ENCODE measurements at places on chromosomes 11 and 22.

GRCh38 chr11:78192223-78192719 is 3.6 kb downstream of the USP35 start:
- DNase-seq = peak; percentile 40

DNA sequence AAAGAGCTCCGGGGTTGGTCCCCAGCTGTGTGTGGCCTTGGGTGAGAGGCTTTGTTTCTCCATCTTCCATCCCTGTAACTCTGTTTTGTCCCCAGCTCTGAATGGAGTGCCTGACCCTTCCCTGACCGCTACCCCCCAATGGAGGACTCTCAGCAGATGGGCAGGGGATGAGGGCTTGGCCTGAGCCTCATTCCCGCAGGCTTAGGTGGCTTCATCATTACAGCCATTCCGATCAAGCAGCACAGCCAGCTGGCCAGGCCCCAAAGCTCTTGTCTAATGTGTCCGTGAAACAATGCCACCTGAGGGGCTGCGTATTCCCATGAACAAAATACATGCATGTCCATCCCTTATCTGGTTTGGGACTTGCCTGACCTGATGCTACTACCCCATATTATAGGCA is 3.9 kb upstream of the CDC42EP2 start:
- no peak for DNase-seq

DNA sequence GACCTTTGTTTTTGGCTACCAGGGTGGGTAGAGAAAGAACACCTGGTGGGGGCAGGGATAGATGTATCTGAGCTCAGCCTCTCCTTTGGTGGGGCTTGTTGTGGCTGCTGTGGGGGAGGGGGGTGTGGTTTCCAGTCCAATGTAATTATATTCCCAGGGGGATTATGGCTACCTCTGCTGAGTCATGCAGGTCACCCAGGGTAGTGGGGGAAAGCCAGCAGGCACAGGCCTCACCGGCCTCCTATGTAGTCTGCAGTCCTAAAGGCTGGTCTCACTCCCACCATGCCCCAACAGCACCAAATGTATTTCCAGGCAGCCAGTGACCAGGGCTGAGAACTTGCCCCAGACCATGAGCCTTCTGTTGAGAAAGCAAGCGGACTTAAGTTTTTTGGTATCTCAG is 119.6 kb downstream of the DYNC2H1 start:
- no peak for DNase-seq

GRCh38 chr22:20569059-20570058 is 61.9 kb downstream of the MED15 start:
- DNase-seq = no peak

DNA sequence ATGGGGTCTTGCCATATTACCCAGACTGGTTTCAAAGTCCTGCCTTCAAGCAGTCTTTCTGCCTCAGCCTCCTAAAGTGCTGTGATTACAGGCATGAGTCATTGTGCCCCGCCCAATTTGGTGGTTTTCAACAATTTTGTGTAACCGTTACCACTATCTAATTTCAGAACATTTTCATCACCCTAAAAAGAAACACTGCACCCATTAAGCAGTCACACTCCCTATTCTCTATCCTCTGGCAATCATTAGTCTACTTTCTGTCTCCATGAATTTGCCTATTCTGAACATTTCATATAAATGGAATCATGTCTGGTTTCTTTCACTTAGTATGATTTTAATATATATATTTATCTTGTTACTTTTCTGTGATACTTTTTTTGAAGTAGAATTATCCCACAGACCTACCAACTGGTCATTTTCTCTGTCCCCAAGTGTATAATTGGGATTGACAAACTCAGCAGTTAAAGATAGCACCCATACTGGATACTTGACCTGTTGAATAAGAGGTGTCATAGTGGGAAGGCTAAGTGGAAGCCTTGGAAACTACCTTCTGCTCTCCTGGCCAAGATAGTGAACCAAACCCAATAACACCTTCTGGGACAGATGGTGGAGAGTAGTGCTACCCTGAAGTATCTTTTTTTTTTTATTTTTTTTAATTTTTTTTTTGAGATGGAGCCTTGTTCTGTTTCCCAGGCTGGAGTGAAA is 64.8 kb downstream of the STIM1 start:
- DNase-seq = no peak

- DNase-seq = no peak
Measured at GRCh38 chr11:38819981-38820380, 2221.9 kb upstream of the RAG2 start.

DNA sequence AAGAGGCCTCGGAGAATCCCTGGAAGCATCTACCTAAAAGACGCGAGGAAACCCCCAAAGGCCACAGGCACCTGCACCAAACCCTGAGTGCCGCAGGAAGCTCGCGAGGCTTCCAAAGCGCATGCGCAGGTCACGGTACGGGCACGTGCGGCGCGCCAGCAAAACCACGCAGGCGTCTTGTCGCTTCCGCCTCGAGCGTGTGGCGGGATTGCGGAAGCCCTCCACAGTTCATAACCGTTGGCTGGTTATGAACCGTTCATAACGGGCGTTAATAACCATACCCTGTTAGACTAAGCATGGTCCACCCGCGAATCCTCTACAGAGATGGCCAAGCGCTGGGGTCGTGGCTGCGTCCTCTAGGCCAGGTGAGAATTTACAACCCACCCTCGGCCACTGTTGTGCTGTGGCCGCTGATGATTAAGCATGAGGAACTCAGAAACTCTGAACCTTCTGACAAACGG is 46.4 kb downstream of the MORC2 start:
- DNase-seq = peak; percentile 38

- DNase-seq = no peak
Measured at GRCh38 chr22:23903328-23903971, 9.3 kb downstream of the MIF start.

DNA sequence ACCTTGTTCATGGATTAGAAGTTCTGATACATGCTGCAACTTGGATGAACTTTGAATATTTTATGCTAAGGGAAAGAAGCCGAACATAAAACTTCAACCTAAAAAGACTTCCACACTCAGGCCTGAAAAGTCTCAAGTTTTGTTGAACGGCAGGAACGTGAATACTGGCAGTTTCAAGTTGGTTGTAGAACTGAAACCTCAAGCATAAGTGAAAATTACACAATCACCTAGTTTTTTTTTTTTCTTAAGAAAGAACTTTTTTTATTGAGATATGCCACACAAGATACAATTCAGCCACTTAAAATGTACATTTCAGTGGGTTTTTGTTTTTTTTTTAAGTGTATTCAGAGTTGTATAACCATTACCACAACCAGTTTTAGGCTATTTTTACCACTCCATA is 50.8 kb upstream of the ADORA2A start:
- no peak for DNase-seq

DNA sequence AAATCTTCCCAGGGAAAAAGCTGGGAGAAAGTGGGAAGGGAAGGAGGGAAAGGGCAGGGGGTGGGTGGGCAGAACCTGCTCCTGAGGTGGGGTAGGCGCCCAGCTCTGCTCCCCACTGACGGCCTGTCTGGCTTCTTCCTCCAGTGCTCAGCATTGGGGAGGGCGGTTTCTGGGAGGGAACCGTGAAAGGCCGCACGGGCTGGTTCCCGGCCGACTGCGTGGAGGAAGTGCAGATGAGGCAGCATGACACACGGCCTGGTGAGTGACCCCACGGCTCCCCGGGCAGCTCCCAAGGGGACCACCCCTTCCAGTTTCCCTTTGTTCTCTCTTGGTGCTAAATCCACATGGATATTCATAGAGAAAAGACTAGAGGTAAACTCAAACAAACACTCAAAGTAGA is 25.9 kb downstream of the SHANK3 start:
- no peak for DNase-seq

DNA sequence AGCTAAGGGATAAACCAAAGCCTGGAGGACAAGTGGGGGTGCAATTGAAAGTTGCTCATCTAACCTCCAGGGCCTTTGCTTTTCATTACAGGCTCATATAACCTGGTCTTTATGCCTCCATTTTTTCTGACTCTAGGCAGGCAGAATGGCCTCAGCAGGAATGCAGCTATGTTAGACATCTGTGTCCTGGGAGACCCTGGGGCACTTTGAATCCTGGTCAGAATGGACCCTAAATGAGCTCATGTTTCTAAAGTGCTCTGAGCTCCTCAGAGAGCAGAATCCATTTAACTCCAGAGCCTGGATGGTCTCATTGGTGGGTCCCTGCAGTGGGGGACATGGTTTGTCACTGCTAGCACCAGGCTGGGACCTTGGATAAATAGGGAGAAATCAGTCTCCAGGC is 177.3 kb downstream of the KIRREL3 start:
- no peak for DNase-seq

GRCh38 chr11:47589977-47590861 is 3.7 kb downstream of the FAM180B start:
- DNase-seq = no peak

DNA sequence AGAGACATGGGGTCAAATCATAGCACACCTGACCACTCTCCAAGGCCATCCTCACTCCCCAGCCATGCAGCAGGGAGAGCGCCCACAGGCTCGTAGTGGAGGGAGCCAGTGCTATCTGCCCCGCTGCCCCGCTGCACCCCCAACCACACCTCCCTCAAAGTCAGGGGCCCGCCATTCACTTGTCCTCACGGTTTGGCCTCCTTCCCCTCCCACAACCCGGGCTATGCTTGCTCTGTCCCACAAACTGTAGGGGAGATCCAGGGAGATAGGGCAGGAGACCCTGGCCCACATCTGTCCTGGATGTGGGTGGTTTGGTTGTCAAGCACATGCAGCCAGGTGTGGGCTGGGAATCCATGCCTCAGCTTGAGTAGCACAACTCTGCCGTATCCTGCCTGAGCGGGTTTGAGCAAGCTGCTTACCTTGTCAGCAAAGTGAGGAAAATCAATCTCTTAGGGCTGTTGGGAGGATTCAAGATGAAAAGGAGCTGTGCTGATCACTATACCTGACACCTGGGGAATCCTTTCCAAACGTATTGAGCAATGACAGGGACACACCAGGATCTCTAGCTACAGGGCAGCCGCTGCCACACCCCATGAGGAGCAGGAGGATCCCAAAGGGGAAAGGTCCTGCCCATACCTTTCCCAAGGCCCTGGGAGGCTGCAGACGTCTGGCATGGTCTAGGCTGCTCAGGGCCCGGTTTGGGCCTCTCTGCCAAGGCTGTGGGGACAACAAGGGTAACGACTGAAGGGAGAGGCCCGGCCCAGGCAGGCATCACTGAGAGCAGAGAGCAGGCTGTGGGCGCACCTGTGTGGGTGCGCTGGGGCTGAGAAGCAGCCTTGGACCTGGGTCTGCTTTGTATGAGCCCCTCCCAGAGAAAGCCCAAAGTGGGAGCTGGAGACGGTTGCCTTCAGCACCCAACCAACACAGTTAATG is 23.3 kb downstream of the KCNJ5 start:
- DNase-seq = no peak

GRCh38 chr11:3219281-3219892 is 774 bp upstream of the MRGPRG start:
- no peak for DNase-seq

DNA sequence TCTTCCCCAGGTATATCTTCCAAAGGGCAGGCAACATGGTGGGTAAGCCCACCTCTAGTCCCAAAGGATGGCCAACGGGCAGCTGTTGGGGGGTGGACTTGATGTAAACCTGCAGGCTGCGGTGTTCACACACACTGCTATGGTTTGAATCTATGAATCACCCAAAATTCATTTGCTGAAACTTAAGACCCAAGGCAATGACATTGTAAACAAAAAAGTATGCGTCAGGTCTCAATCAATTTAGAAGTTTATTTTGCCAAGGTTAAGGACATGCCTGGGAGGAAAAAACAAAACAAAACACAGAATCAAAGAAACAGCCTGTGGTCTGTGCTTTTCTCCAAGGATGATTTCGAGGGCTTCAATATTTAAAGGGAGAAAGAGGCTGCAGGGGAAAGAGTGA is 18.3 kb downstream of the RCN1 start:
- no peak for DNase-seq

- DNase-seq = no peak
Measured at GRCh38 chr11:35689081-35689996, 26.8 kb downstream of the TRIM44 start.

GRCh38 chr11:9605742-9606141 is 32.3 kb downstream of the WEE1 start:
- no peak for DNase-seq

DNA sequence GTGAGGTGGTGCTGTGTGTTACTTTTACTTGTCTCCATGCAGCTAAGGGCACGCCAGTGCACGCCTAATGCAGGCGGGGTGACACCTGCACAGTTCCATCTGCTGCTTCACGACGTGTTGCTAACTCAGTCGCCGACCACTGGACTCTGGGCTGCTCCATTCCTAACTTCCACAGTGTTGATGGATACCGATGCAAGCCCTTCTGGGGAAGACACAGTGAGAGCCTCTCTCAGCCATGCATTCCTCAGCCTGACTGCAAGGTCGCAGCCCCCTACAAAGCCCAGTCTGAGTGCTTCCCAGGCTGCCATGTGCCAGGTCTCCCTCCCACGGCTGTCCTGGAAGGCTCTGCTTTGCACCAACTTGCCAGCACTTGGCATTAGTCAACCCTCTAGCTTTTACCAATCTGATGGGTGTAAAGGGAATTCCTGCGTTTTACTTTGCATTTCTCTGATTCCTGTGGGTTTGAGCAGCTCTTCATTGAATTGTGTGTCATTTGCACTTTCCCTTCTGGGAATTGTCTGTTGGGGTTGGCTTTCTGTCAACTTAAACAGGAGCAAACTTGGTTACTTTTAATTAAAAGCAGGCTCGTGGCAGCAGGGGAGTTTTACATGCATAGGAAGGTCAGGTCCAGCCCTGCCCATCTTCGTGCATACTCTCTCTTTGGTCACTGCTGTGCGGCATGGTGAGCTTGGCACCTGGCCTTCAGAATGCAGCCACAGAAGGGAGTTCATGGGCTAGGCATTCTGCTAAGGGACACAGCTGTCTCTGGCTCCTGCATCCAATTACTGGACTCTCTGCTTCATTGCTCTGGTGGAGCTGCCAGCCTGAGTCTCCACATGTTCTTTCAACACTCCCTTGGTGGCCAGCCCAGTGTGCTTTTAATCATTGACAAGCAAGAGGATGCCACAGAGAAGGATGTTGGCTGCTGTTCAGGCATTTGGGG is 34.6 kb upstream of the SHANK2 start:
- DNase-seq = no peak

DNA sequence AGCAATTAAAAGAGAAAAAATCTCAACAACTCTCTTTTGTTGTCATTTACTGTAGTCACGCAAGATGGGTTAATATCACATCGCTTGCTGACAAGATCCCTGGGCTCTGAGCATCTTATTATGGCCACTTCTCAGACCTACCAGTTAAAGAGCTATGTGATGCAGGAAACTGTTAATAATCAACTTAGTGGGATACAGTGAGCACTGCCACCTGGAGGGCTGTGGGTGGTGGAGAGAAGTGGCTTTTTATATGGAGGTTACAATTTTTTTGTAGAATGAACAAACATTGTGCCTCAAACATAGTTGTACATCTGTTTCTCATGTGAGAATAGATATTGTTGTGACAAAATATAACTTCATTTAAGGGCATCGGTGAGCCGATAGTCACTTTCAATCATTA is 181.0 kb downstream of the TENM4 start:
- no peak for DNase-seq

GRCh38 chr11:9710223-9710622 is 46.3 kb downstream of the SWAP70 start:
- no peak for DNase-seq

DNA sequence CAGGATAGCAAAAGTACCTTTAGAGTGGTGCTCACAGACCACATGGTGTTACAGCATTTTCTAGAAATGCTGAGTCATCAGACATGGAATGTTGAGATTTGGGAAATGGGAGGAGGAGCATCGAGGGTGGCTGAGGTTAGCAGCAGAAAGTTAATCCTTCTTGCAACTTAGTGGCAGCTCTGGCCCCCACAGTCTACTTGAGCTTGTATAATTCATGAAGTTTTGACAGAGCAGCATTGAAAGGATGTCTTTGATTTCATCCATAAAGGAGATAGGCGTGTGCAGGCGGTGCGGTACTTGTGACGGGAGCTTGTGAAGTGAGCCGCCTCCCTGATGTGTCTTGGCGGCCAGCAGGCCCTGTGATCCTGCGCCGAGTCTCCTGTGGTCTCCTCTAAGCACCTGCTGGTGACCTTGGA is 330.5 kb downstream of the TBC1D22A start:
- DNase-seq = no peak

All from SHP77 treated with DMSO at 0.1 percent for 48 hours (cell line).